ENCODE measurements at places on chromosomes 11 and 22.

- no peak for DNase-seq
Observed at GRCh38 chr11:129800655-129801054, 15.0 kb upstream of the TMEM45B start.

DNA sequence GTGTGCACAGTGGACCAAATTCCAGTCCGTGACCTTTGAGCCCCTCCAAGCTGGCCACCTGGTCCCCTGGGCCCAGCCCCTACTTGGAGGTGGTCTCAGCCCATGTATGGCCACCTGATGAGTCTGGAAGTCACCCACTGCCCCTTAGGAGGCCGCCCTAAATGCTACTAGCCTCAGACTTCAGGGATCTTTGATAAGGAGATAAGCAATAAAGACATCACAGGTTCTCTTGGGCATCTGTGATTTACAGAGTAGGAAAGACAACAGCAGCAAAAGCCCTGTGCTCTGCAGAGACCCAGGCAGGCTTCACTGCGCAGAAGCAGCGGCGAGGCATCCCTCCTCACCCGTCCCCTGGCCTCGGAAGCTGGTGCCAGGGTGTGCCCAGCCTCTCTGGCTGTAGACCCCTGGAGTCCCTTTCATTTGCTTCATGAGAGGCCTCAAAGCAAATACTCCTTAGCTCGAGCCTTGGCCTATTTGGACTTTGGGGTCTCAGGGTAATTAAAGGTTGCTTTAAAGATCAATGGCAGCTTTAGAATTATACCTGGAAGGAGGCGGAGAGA lies 360.1 kb downstream of the TBC1D22A start:
- no peak for DNase-seq

DNA sequence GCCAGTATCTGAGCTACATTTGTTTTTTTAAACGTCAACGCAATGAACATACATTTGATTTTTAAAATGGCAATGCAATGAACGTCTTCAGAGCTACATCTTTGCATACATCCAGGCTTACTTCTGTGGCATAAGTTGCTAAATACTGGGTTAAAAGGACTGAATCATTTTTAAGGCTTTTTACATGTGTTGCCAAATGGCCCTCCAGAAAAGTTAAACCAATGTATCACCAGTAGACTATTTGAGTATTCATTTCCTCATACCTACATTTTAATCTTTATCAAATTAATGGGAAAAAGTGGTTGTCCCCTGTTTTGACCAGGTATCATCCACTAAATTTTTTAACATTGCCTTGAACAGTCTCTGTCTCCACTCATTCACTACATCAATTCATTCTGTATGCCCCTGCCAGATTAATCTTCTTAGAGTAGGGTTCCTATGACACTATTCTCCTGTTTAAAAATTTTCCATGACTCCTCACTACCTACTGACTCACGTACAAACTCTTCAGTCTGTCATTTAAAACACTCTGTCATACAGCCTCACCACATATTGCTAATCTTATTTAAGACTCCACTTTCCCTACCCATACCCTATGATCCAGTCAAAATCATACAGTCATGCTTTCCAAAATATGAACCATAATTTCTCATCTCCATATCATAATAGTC lies 12.4 kb upstream of the PRRG4 start:
- no peak for DNase-seq

GRCh38 chr11:61028135-61028729 lies 56.8 kb downstream of the CD6 start:
- no peak for DNase-seq

DNA sequence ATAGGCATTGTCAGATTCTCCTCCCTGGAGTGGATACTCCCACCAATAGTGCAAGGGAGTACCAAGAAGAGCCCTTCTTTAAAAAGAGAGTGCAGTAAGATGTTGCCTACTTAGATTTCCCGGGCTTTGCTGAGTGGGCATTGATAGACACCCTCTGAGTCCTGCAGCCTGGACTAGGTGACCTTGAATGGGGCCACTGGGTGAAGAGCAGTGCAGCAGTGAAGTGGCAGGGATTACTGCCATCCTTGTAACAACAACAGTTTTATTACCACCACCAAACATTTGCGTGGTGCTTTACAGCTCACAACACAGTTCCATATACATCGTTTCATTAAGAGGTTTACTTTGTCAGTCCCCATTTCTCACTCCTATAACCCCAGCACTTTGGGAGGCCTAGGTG lies 59.4 kb downstream of the MICAL2 start:
- no peak for DNase-seq

- DNase-seq, result no peak
Observed at GRCh38 chr11:95082576-95083001, 7.1 kb upstream of the ENDOD1 start.

GRCh38 chr11:17275400-17276235 lies 921 bp upstream of the NUCB2 start:
- no peak for DNase-seq

GRCh38 chr11:86637988-86638387 lies 34.4 kb downstream of the ME3 start:
- DNase-seq, result no peak

All from NCI-H1436 treated with DMSO at 0.1 percent for 48 hours (cell line).